ENCODE measurements at places on chromosomes 13 and 19. TPM values are rescaled to one million over a fixed set of nuclear protein-coding genes. Genes with fewer than 3 reads are reported as not detected.
A peak's percentile ranks its signal among the peaks of the same experiment; 100 is the strongest.

GRCh38 chr13:24215732-24216131, 55.2 kb downstream of the SPATA13 start:
- no peak overlapping the region for H3K4me3 ChIP-seq
- no peaks in the 10 kb centered on the region for H3K27me3 ChIP-seq
- no peak for DNase-seq
- peaks cover 29% of the 10 kb centered on the region for H3K4me1 ChIP-seq

GRCh38 chr19:45767410-45767880, 1.6 kb downstream of the SIX5 start:
- H3K36me3 ChIP-seq, result peaks cover 7% of the 10 kb centered on the region
- peak overlapping the region; percentile 79 for H3K4me3 ChIP-seq
- H3K27me3 ChIP-seq, result no peaks in the 10 kb centered on the region
- peaks cover 21% of the 10 kb centered on the region for H3K4me1 ChIP-seq
- peak overlapping the region; percentile 93 for H3K27ac ChIP-seq
- no peak for DNase-seq

DNA sequence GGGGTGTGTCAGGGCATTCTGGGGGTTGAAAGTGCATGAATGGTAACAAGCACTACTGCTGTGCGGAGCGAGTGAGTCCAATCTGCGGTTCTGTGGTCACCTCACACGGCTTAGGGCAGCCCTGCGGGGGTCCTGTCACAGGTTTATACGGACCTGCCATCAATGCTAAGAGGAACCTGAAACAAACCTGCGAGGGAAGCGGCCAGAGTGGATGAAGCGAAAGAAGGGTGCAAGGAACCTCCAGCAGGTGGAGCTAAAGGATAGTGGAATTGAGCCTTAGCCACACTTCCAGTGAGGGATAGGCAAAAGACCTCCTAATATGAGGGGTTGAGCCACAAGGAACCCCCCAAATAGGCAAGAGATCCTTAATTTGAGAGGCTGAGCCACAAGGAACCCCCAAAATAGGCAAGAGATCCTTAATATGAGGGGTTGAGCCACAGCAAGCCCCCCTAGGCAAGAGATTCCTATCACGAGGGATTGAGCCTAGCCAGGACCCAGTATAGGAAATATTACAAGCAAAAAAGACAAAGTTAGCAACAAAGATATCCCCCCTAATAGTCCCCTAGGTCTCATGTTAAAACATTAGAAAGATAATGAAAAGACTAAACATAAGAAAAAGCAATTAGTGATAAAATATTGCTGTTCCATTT, 6.3 kb upstream of the ZNF69 start:
- H3K27ac ChIP-seq, result no peak overlapping the region
- no peaks in the 10 kb centered on the region for H3K4me1 ChIP-seq
- H3K36me3 ChIP-seq, result peaks cover 1% of the 10 kb centered on the region
- no peaks in the 10 kb centered on the region for H3K27me3 ChIP-seq

GRCh38 chr19:18856385-18857126, 24.8 kb downstream of the UPF1 start:
- no peaks in the 10 kb centered on the region for H3K4me1 ChIP-seq
- no peak overlapping the region for H3K27ac ChIP-seq
- H3K4me3 ChIP-seq, result no peak overlapping the region
- H3K36me3 ChIP-seq, result peaks cover 13% of the 10 kb centered on the region
- H3K27me3 ChIP-seq, result no peaks in the 10 kb centered on the region
- no peak for DNase-seq

DNA sequence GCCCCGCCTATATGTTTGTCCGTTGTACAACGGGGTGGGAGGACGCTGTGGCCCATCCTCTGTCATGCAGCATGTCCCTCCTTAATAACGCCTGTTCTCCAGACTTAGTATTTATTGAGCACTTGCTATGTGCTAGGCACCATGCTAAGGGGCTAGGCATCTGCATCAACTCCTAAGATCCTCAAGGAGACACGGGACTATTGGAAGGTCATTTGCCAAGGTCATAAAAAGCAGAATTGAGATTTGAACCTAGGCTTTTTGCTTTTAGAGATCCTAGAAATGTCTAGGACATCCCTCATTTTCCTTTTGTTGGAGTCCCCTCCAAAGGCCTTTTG, 1.8 kb upstream of the MAST1 start:
- H3K4me1 ChIP-seq, result peaks cover 5% of the 10 kb centered on the region
- no peak for DNase-seq
- H3K4me3 ChIP-seq, result peak overlapping the region; percentile 16
- peaks cover 80% of the 10 kb centered on the region for H3K27me3 ChIP-seq

- no peaks in the 10 kb centered on the region for H3K27me3 ChIP-seq
- DNase-seq, result peak; percentile 25
- H3K4me3 ChIP-seq, result peak overlapping the region; percentile 99
- no peaks in the 10 kb centered on the region for H3K4me1 ChIP-seq
- peaks cover 59% of the 10 kb centered on the region for H3K36me3 ChIP-seq
Observed at GRCh38 chr19:56566904-56567273, 379 bp upstream of the ZNF470 start.

GRCh38 chr19:10976131-10976892, 15.5 kb downstream of the SMARCA4 start:
- no peaks in the 10 kb centered on the region for H3K27me3 ChIP-seq
- peaks cover 13% of the 10 kb centered on the region for H3K36me3 ChIP-seq
- DNase-seq, result no peak
- H3K4me1 ChIP-seq, result peaks cover 16% of the 10 kb centered on the region
- no peak overlapping the region for H3K4me3 ChIP-seq
- H3K27ac ChIP-seq, result peak overlapping the region; percentile 89

- H3K27me3 ChIP-seq, result no peaks in the 10 kb centered on the region
- no peak for DNase-seq
- H3K36me3 ChIP-seq, result peaks cover 10% of the 10 kb centered on the region
- H3K27ac ChIP-seq, result no peak overlapping the region
- no peak overlapping the region for H3K4me3 ChIP-seq
- H3K4me1 ChIP-seq, result peaks cover 17% of the 10 kb centered on the region
Observed at GRCh38 chr19:38815059-38816001, 2.6 kb upstream of the LGALS4 start.

DNA sequence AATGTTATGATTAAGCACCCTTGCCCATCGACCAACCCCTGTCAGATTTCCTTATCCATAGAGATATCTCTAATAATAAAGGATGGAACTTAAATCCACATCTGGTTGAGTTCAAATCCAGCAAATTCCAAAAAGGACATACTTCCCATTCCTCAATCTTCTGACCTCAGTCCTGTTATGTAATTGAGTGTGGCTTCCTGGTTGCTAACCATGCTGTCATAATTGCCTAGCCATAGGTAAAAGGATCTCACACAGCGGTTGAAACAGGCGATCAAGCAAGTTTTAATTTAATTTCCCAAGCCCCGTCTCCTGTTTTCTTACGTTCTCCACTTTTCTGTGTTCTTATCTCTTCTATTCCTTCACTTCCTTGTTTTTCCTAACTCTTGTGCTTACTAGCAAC, 550.3 kb downstream of the GPC6 start:
- H3K4me1 ChIP-seq, result peaks cover 19% of the 10 kb centered on the region
- no peaks in the 10 kb centered on the region for H3K36me3 ChIP-seq
- DNase-seq, result no peak

DNA sequence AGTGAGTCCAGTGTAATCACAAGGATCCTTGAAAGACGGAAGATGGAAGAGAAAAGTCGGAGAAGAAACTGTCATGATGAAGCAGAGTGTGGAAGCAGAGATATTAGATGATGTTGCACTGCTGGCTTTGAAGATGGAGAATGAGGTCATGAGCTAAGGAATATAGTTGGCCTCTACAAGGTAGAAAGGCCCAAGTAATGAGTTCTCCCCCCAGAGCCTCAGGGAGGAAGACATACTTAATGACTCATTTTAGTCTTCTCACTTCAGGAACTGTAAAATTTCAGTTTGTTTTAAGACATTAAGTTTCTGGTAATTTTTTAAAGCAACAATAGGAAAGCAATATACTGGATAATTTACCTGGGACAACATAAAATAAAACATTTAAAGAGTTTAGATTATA, 1331.5 kb upstream of the PCDH20 start:
- no peaks in the 10 kb centered on the region for H3K4me1 ChIP-seq
- H3K36me3 ChIP-seq, result no peaks in the 10 kb centered on the region

DNA sequence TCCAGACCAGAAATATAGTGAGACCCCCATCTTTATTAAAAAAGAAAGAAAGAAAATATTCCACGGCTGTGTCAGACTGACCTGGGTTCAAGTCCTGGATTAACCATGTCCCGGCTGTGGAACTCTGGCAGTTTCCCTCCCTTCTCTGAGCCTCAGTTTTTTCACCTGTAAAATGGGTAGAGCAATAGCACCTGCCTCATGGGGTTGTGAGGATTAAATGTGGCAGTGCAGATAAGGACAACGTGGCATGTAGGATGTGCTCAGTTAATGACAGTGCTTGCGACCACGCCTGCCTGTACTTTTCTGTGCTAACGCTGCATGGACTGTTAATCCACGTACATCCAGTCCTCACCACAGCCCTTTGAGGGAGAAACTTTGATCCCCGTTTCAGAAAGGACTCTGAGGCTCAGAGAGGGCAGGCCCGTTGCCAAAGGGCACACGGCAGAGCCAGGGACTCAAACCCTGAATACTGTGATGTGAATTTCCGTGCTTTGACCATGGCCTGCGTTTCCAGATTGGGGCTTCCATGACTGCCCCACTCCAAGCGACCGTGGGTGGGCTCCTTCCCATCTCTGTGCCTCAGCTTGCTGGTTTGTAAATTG, 16.1 kb downstream of the SBK2 start:
- DNase-seq, result no peak
- no peak overlapping the region for H3K27ac ChIP-seq
- no peaks in the 10 kb centered on the region for H3K36me3 ChIP-seq
- no peak overlapping the region for H3K4me3 ChIP-seq
- H3K4me1 ChIP-seq, result peaks cover 4% of the 10 kb centered on the region

DNA sequence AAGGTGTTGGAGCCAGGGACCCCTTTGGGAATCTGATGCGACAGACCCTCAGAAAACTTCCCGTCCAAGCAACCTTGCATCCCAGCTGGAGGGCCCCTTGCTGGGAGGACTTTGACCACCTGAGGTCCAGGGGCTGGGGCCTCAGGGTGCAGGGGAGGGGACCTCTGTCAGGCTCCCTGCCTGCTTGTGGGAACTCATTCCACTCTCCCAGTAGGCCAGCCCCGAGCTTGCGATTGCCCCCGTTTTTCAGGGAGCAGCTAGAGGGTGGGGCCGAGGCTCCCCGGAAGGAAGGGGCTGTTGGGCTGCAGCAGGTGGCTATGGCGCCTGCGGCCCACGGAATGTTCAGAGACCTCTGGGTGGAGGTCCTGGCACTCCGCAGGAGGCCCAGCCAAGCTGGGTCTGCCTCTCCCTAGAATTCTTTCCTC, 2.8 kb downstream of the GNA11 start:
- no peak overlapping the region for H3K27ac ChIP-seq
- no peaks in the 10 kb centered on the region for H3K36me3 ChIP-seq
- H3K4me3 ChIP-seq, result no peak overlapping the region
- no peak for DNase-seq
- peaks cover 23% of the 10 kb centered on the region for H3K4me1 ChIP-seq
- H3K27me3 ChIP-seq, result no peaks in the 10 kb centered on the region

DNA sequence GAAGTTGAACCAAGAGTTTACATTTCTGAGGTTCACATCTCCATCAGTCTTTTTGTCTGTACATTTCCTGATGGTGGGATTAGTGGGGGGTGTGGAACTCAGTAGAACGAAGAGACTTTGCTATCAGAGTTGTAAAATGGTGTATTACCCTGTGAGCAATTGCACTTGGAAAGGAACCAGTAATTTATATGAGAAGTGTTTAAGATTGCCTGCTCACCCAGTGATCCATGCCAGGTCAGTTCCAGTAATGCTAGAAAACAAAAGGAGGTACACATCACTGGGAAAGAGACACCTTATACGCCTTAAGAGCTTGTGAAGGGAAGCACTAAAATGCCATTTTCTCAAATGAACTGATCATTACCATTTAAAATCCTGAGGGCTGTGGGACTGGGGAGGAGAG, 7.5 kb upstream of the DACH1 start:
- H3K36me3 ChIP-seq, result no peaks in the 10 kb centered on the region
- no peak overlapping the region for H3K4me3 ChIP-seq
- H3K4me1 ChIP-seq, result peaks cover 58% of the 10 kb centered on the region
- H3K27me3 ChIP-seq, result no peaks in the 10 kb centered on the region
- H3K27ac ChIP-seq, result peak overlapping the region; percentile 21

- peaks cover 4% of the 10 kb centered on the region for H3K36me3 ChIP-seq
- H3K4me3 ChIP-seq, result no peak overlapping the region
- DNase-seq, result no peak
- peaks cover 24% of the 10 kb centered on the region for H3K4me1 ChIP-seq
- H3K27ac ChIP-seq, result peak overlapping the region; percentile 56
Observed at GRCh38 chr19:19384486-19384885, 21.0 kb upstream of the GATAD2A start.

GRCh38 chr19:39941615-39942365, 7.4 kb upstream of the FCGBP start:
- peaks cover 36% of the 10 kb centered on the region for H3K4me1 ChIP-seq
- no peak for DNase-seq
- H3K36me3 ChIP-seq, result peaks cover 3% of the 10 kb centered on the region
- no peaks in the 10 kb centered on the region for H3K27me3 ChIP-seq
- peak overlapping the region; percentile 90 for H3K27ac ChIP-seq

DNA sequence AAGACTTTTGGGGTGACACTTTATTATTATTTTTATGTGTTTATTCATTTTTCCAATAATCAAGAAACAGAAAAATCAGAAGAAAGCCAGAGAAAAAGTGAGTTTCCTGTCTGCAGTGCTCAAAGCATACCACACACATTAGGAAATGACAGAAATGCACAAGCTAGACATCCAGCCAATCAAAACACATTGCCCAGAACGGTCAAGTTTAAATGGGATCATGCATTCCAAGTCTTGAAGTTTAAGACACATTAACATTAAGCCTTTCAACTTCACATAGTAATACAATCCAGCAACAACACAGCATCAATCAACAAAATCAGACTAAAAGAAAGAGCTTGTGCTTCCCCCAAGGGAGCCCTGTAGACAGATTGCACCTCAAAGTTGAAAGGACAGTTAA, 28.7 kb upstream of the MEDAG start:
- peaks cover 18% of the 10 kb centered on the region for H3K27me3 ChIP-seq
- no peak for DNase-seq
- no peaks in the 10 kb centered on the region for H3K36me3 ChIP-seq
- H3K27ac ChIP-seq, result no peak overlapping the region
- no peak overlapping the region for H3K4me3 ChIP-seq

- H3K27ac ChIP-seq, result peak overlapping the region; percentile 22
- H3K4me1 ChIP-seq, result peaks cover 38% of the 10 kb centered on the region
- peak overlapping the region; percentile 20 for H3K4me3 ChIP-seq
- DNase-seq, result no peak
- H3K27me3 ChIP-seq, result no peaks in the 10 kb centered on the region
Observed at GRCh38 chr13:97226788-97227627, 4.9 kb downstream of the MBNL2 start.

GRCh38 chr19:50826492-50827240, 3.1 kb upstream of the KLK1 start:
- no peak overlapping the region for H3K27ac ChIP-seq
- H3K4me3 ChIP-seq, result no peak overlapping the region
- H3K4me1 ChIP-seq, result no peaks in the 10 kb centered on the region
- no peaks in the 10 kb centered on the region for H3K36me3 ChIP-seq
- DNase-seq, result no peak

GRCh38 chr13:33072282-33072681, 56.1 kb downstream of the KL start:
- no peaks in the 10 kb centered on the region for H3K27me3 ChIP-seq
- no peak for DNase-seq
- no peak overlapping the region for H3K27ac ChIP-seq
- no peaks in the 10 kb centered on the region for H3K4me1 ChIP-seq
- no peaks in the 10 kb centered on the region for H3K36me3 ChIP-seq
- H3K4me3 ChIP-seq, result no peak overlapping the region

Gene APOE
- 233 TPM for total RNA-seq

Gene PBX4
- total RNA-seq, result 5.0 TPM

Gene KIR2DL3
- not detected for total RNA-seq

Gene EFNA2
- total RNA-seq, result 23.8 TPM

Gene SPACA6
- total RNA-seq, result 32.3 TPM

Gene RXFP2
- total RNA-seq, result not detected

Gene MBOAT7
- total RNA-seq, result 91.5 TPM

Gene SIGLEC12
- total RNA-seq, result not detected

Gene ZNF304
- total RNA-seq, result 11.8 TPM

Gene SLAIN1
- 46.3 TPM for total RNA-seq

Gene SLC8A2
- total RNA-seq, result 1.4 TPM
